ENCODE measurements at places on chromosomes 3 and 15.

GRCh38 chr3:139309880-139310279 lies 33.9 kb upstream of the MRPS22 start:
- DNase-seq = no peak

DNA sequence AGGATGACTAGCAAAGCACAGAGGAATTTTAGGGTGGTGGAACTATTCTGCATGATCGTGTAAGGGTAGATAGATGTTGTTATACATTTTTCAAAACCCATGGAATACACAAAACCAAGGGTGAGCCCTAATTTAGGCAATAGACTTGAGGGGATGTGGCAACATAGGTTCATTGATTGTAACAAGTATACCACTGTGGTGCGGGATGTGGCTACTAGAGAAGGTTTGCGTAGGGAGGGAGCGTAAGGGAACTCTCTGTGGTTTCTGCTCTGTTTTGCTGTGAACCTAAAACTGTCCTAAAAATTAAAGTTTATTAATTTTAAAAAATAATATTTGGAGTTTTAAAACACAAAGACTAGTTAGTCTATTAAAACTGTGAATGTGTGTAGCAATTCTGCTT lies 202.8 kb downstream of the PLCL2 start:
- no peak for DNase-seq

- no peak for DNase-seq
These were observed 46.4 kb downstream of the MOBP start for GRCh38 chr3:39513791-39514369.

DNA sequence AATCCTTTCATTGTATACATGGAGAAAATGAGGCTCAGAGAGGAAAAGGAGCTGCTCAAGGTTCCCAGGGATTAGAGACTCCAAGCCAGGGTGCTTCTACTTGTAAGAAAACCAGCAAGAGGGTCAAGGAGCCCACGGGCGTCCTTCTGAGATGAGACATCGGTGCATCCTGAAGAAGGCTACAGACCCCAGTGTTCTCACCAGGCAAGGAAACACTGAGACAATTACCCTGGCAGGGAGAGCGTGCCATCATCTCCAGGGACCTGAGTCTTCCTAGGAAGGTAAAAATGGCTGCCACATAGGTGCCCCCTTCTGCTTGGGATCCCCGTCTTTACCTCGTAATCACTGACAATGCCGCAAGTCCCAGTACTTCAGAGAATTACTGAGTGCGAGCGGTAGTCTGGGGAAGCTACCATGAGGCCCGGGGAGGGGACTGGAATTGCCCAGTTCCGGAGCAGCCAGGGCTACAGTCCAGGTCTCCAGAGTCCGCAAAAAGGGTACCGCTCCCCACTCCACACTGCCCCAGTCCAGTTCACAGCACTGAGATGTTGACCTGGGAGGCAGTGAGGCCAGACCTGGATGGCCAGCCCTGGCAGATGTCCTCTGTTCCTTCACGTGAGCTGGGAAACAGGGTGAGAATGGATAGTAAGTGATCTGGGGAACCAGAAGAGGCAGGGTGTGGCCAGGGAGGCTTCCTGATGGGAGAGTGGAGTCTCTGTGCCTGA lies 164.7 kb upstream of the SMAD3 start:
- no peak for DNase-seq

DNA sequence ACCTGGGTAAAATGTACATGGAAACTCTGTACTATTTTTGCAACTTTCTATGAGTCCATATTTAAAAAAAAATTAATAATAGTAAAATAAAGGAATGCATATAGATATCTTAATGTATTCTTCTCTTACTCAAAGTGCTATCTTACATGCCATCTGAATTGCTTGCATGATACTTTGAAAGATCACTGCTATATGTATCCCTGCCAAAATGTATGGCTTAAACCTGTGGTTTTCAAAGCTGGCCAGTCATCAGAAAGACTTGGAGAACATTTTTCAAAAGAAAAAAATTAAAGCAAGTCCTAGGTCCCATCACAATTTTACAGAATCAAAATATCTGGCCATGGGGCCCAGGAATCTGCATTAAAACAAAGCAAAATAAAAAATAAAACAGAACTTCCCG lies 262.1 kb downstream of the LPP start:
- DNase-seq = no peak

GRCh38 chr15:98444138-98444537 lies 204.2 kb upstream of the IGF1R start:
- DNase-seq = no peak

GRCh38 chr15:71275098-71275497 lies 159.8 kb downstream of the THSD4 start:
- no peak for DNase-seq

GRCh38 chr15:58921267-58921790 lies 12.2 kb downstream of the SLTM start:
- no peak for DNase-seq

- DNase-seq = no peak
These were observed 2.1 kb downstream of the CCDC51 start for GRCh38 chr3:48437812-48438211.

- no peak for DNase-seq
These were observed 26.7 kb upstream of the STAG1 start for GRCh38 chr3:136778865-136779264.

GRCh38 chr3:42489116-42489936 lies 13.1 kb upstream of the VIPR1 start:
- no peak for DNase-seq

DNA sequence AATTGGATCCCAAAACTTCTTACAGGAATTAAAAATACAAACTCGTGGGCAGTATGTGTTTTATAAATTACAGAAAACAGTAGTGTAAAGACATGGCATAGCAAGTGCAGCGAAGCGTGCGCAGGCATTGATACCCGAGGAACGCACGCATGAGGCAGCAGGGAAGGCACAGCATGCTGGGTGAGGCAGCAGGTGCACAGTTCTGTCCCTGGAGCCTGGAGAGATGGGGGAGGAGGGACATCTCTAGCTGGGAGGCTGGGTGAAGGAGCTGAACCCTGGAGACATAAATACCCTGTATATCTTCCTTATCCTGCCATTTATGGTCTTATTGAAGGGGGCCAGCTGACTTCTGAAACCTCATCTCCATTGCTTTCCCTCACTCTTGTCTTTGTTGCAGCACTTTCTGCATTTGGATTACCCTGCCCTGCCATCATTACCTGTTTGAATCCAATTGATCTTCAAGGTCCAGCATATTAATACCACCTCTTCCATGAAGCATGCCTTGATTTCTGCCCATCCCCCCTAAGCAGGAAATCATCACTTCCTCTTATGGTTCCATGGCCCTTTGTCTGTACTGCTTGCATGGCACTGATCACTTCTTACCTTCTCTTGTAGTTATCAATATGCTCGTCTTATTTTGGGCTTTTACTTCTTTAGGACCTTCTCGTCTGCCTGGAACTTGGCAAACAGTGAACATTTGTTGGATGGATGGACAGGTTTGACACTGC lies 20.5 kb downstream of the LPP start:
- DNase-seq = no peak

DNA sequence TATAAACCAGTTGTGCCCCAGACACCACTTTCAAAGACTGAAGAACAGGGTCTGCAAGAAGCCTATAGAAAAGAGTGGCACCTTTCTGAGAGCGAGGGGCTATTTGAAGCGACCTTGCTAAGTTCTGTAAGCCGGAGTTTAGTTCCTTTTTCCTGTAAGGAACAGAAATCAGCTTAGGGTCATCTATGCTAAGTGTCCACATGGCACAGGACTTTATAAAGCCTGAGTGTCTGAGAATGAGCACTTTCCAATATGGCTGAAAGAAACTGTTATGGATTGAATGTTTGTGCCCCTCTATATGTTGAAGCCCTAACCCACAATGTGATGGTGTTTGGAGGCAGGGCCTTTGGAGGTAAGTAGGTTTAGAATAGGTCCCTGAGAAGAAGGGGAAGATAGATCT lies 4.0 kb upstream of the A4GNT start:
- DNase-seq = no peak

DNA sequence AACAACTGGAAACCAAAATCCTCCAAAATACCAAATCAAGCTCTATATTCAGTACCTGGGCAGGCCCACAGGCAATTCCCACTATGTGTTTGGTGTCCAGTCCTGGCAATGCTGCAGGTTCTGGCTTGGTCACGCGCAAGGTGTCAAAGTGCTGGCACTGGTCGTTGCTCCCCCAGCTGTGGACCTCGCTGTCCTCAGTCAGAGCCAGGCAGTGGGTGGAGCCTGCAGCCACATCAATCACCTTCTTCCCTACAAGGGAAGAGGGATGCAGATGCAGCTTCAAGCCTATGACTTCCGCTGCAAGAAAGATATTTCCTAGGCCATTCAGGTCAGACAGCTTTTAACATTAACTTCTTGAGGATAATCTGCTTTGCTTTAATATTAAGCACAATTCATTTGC lies 61.3 kb downstream of the HERC2 start:
- no peak for DNase-seq

GRCh38 chr3:195255571-195256501 lies 15.1 kb downstream of the XXYLT1 start:
- DNase-seq = no peak

- no peak for DNase-seq
These were observed 26.9 kb upstream of the EHHADH start for GRCh38 chr3:185280572-185281365.

- DNase-seq = no peak
These were observed 121.7 kb upstream of the SPRED1 start for GRCh38 chr15:38130740-38131498.

DNA sequence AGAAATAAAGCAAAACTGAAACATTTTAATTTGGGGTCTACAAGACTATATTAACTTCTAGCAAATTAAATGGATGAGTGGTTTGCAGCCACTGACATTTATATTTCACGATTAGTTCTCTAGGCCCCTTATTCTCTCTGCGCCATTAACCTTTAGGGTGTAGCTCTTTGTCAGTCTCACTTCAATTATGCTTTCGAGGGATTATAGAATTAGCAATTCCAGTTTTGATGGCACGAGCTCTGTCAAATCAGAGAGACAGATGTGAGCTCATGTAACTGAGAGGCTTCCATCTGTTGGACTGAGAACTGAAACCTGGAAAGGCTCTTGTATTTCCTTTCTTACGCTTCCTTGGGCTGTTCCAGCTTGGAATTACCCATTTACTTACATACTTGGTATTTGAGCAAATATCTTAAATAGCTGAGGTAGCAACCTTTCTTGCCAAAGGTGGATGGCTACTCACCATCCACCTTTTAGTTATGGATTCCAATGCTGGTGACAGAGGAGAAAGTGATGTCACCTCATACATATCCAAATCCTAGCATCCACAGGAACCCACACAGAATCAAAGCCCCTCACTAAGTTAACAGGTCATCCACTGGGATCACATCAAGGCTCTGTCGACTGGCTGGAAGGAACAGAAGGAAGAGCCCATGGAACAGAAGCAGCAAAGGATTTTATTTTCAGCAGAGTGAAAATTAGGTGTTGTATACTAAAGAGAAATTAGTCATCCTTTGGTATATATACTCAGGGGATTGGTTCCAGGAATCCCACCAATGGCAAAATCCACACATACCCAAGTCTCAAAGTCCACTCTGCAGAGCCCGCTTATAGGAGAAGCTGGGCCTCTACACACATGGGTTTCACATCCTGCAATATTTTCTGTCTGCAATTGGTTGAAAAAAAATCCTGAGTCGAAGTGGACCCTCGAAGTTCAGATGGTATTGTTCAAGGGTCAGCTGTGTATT lies 20.8 kb downstream of the VGLL4 start:
- DNase-seq = no peak

DNA sequence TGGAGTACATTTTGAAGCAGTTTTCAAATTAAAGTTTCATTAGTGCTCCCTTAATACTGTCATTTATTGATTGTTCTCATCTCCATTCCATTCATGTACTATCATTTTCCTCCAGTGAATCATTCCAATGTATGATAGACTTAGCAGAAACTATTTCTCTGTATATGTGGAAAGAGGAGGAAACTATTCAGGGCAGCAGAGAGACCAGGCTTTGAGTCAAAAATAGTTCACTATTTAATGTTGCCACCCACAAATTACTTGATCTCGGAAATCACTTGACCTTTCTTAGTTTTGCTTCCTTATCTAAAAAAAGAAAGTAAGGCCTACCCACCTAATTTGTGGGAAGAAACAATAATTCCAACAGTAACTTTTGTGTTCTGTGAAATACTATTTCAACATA lies 610.5 kb upstream of the ZNF385D start:
- no peak for DNase-seq

DNA sequence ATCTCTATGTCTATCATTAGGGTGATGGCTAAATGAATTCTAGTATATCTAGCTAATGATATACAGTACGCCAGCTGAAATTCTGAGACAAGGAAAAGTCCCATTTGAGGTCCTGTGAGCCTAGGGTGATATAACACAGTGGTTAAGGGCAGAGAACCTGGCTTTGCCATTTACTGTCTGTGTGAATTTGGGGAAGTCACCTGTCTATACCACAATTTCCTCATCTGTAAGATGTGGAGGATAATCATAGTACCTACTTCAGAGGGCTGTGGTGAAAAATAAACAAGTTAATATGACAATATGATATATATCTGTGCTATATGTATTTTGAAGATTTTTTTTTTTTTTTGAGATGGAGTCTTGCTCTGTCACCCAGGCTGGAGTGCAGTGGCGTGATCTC lies 9.8 kb upstream of the ANKDD1A start:
- DNase-seq = no peak

- DNase-seq = no peak
These were observed 7.3 kb upstream of the TRNT1 start for GRCh38 chr3:3119393-3119851.

DNA sequence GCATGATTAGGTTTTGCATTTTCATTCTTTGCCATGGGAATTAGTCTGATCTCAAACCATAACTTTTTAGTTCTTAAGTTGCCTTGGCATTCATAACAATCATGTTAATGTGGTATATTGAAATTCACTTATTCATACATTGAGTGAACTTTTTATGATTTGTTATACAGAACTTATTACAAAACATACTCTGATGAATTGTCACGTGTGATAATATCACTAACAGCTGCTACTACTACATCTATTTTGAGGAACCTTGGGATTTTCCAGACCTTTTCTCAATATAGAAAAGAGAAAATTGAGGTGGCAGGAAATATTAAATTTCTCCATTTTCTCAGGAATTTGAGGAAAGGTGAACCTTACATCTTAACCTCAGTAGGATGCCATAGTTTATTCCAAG lies 9.2 kb downstream of the LXN start:
- no peak for DNase-seq

DNA sequence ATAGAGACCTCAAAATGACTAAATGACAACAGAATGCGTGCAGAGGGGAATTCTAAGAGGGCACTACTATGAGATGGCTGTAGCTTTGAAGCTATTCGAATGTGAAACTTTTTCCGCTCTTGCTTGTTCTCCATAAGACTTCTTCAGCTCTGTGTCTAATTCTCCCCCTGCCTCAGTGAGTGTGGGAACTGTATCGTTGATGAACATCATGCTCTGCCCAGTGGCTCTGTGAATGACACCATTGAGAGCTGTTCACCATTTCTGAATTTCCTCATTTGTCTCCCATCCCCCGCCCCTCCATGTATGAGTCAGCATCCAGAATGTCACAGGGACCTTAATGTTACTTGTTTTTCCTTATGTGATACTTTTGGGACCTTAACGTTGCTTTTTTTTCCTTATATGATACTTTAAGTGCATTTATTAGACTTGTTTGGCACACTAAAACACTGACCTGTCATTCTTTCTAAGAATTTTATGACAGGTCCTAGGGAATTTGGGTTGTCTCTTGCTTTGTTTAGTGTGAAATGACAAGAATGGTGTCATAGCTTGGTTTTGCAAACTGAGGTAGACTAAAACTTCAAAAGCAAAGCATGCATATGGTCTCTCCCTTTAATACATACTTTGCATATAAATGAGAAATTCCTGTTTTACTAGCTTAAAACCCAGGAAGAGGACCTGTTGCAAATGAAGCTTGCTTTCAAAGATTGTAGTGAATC lies 99.6 kb downstream of the FNDC3B start:
- DNase-seq = no peak
